Posterior vena cava (tissue), 2 donors: ENCODE measurements at places on chromosomes 7 and 10. TPM values are rescaled to one million over a fixed set of nuclear protein-coding genes. Genes with fewer than 3 reads are reported as not detected.

DNA sequence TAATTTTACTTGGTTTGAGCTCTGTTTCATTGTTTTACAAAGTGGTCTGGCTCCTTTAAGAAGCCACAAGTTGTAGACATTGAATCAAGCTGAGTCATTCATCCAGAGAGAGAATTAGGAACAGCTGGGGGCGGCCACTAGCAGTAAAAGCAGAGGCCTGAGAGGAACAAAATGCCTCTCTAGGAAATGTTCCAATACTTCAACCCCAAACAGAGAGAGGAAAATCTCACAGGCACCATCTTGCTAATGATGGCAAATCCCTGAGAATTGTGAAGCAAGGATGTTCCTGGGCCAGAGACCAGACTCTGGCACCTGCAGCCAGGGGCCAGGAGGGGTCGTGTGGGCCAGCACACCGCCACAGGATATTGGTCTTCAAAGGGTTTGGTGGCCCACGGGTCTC, 26.5 kb upstream of the TRIL start:
- peak; percentile 85 for DNase-seq

DNA sequence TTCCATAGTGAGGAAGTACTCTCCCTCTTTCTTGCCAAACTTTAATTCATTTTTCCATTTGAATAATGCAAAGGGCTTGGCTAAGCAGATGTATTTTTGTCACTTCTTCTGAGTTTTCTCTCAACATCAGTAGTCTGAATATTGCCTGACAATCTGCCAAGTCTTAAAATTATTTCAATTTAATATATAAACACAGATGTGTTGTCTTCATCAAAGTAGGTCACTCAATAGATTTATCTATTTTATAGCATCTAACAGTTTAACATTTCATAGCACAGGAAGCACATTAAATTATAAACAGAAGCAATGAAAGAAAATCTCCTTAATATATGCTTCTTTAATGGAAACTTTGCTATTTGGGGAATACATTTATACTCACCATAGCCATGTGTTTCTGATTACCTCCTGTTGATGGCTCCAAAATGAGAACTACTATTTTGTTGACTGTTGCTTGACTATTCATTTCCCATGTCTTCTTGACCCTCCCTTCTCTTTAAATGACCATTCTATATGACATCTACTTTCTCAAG, 4.5 kb downstream of the CPED1 start:
- DNase-seq, result no peak

Gene TMEM196
- 1.6 TPM for total RNA-seq

- DNase-seq, result peak; percentile 74
These were observed 29.6 kb downstream of the MAD1L1 start for GRCh38 chr7:2202901-2203765.

DNA sequence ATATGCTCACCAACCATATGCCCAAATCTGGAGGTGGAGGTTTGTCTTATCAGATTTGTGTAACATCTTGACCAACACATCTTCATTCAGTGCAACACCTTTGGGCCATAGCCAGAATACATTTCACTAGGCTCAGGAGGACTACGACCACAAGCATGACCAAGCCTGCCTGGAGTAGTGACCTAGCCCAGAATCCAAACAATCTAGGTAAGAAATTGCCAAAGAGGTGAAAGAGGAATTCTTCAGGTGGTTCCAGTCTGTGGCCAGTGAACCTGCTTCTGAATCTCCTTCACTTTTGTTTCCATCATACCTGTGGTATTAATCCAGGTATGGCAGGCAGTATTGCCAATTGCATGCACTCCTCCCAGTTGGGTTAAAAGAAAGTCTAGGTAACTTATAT, 112.8 kb upstream of the RAB18 start:
- no peak for DNase-seq

Gene HGF
- total RNA-seq, result 18.8 TPM

Gene TBX20
- not detected for total RNA-seq

Gene LRIT1
- not detected for total RNA-seq

DNA sequence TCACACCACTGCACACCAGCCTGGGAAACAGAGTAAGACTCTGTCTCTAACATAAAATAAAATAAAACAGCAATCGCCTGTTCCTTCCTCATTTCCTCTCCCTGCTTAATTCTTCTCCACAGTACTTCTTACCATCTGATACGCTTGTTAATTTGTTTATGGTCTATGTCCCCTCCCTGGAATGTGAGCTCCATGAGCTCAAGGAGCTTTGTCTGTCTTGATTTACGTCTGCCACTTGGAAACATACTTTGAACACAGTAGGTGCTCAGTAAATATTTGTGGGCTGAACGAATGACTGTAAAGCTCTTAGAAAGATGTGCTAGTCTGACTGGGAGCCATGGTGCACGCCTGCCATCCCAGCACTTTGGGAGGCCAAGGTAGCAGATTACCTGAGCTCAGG, 9.1 kb upstream of the STX1A start:
- DNase-seq, result no peak

- no peak for DNase-seq
These were observed 315.1 kb downstream of the NEBL start for GRCh38 chr10:20582041-20582440.
